ENCODE measurements at places on chromosomes 3 and 15.
A peak's percentile ranks its signal among the peaks of the same experiment; 100 is the strongest.

DNA sequence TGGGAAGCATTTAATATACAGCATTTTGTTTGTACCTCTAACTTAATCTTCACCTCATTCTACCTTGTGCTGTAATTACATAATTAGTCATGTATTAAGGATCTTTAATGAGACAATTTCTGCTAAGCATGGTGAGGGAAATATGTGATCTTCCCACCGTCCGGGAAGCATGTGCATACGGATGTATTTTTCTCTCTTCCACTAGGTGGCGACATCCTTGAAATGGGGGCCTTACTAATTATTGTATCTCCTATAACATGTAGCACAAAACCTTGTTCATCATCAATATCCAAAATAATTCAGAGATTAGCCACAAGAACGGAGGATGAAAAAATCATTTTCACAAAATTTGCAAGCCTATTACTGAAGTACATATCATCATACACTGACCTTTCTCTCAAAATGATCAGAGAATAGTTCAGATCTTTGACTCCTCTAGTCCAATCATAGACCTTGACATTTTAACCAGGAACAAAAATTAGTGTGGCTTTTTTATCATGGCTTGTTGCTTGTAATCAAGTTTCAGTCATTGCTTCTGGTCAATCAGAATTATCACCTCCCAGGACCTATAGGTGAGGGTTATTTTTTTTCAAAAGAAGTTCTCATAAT, 148.9 kb upstream of the GBE1 start:
- peak; percentile 31 for DNase-seq

- DNase-seq: no peak
Measured at GRCh38 chr3:30531017-30531570, 75.3 kb upstream of the TGFBR2 start.

GRCh38 chr3:33921608-33922007, 123.2 kb downstream of the PDCD6IP start:
- DNase-seq: no peak

DNA sequence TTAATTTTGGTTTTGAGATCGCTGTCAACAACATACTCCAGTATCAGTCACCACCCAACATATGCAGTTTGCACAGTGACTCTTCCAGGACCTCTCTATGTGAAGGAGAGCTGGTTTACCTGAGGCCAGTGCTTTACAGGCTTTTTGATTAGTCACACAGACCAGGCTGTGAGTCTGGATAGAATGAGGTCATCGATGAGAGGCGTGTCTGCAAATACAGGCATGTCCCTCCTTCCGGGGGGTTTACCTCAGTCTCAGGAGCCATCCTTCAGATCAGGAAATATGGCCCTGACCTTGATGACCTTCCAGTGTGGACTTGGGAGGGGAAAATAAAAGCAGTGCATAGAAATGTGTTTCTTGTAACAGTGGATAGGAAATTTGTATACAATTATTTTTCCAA, 46.9 kb downstream of the KBTBD12 start:
- DNase-seq: no peak

DNA sequence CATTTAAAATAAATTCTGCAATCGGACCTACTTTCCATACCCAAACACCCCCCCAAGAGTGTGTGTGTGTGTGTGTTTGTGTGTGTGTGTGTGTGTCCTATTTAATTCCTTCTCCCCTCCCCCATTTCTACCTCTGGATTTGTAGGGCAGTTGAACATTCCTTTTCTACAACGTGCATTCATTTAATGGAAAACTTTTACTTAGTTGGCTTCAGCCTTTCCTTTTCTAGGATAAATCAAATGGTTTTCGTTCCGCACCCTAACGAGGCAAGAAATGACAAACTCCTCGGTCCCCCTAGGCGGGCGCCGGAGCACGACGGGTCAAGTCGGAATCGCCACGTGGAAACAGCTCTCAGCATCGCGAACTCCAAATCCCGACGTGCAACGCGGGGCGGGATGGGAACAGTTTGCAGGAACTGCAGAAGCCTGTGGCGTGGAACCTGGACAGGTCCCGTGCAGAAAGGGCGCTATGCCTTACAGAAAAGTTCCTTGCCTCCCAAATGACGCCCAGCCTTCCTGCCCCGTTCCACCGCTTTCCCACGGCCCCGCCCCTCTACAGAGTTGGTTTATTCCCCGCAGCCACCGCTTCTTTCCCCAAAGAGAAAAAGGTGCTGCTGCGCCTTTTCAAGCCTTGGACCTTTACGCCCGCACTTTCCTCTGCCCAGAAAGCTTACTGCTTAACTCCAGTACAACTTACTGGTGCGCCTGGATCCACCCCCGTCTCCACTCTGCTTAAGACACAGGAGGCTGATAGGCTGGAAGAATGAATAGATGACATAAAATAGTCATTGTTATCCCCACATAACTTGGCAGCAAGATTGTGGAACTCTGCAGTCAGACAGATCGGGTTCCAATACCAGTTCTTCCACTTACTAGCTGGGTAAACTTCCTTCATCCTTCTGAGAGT, 1.1 kb upstream of the EIF2B5 start:
- peak; percentile 69 for DNase-seq

GRCh38 chr3:46668116-46668515, 25.4 kb downstream of the ALS2CL start:
- no peak for DNase-seq

DNA sequence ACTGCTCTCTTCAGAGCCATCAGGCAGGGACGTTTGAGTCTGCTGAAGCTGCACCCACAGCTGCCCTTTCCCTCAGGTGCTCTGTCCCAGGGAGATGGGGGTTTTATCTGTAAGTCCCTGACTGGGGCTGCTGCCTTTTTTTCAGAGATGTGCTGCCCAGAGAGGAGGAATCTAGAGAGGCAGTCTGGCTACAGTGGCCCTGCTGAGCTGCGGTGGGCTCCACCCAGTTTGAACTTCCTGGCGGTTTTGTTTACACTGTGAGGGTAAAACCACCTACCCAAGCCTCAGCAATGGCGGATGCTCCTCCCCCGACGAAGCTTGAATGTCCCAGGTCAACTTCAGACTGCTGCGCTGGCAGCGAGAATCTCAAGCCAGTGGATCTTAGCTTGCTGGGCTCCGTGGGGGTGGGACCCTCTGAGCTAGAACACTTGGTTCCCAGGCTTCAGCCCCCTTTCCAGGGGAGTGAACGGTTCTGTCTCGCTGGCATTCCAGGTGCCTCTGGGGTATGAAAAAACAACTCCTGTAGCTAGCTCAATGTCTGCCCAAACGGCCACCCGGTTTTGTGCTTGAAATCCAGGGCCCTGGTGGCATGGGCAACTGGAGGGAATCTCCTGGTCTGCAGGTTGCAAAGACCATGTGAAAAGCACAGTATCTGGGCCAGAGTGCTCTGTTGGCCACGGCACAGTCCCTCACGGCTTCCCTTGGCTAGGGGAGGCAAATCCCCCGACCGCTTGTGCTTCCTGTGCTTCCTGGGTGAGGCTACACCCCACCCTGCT, 21.1 kb upstream of the ST6GAL1 start:
- DNase-seq: no peak

DNA sequence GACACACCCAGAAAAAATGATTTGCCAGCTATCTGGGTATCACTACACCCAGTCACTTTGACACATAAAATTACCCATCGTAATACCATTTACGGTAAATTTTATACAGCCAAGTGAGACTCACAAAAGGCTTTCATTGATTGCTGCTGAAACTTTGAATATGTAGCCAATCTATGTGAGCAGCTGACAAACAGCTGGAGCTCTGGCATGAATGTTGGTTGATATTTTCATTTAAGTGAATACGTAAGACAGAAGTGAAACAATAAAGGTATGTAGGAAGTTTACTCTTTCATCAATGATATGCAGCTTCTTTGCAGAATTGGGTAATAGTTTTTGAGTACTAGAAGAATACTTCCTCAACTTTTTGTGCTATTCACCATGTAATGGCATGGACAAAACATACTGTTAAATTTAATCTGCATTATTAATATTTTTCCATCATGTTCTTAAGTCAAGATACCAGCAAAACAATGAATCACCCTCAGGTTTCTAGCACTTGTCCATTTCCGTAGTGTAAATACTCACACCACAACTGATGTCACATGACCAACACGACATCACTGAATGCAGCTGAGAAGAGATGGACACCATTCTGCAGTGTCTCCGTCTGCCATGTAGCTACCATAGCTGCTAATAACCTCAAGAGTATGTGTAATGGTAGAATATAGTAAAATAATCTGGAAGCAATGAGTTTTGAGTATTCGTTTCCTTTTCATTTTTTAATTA, 205.9 kb upstream of the HES1 start:
- DNase-seq: no peak

GRCh38 chr15:31477301-31477700, 150.7 kb downstream of the KLF13 start:
- no peak for DNase-seq

DNA sequence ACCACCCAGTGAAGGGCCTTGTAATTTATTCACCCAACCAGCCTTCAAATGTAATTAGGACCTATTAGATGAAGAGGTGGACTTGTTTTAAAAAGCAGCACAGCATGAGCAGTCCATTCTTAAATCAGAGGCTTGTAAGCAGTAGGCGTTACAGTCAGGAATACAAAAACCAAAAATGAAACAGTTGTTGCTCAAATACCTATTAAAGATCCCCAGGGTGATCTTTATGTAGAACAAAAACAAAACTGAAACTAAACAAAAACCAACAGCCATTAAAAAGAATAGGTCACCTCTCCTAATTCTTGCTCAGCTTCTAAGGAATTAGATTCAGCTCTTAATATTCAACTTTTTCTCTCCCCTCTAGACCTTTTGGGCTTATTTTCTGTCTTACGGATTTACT, 104.9 kb upstream of the ST8SIA2 start:
- DNase-seq: no peak

- DNase-seq: no peak
Measured at GRCh38 chr3:162719684-162720341, 1223.2 kb downstream of the OTOL1 start.

DNA sequence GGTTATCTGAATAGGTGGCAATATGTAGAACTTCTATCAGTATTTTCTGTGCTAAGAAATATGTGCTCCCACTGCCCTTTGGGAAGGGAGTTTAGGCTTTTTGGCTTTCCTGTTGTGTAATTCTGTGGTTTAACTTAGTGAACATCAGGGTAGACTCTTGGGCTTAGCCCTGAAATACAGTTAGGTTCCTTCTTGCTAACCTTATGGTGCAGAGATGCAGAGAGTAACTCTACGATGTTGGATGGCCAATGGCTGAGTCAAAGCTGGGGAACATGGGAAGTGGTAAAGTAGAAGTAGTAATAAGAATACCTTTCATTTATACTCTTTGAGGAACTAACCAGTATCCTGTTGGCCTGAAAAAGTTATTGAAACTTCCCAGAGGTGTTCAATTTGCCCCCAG, 80.8 kb upstream of the IL12A start:
- DNase-seq: no peak

- DNase-seq: no peak
Measured at GRCh38 chr15:73660455-73660854, 23.7 kb upstream of the CD276 start.

DNA sequence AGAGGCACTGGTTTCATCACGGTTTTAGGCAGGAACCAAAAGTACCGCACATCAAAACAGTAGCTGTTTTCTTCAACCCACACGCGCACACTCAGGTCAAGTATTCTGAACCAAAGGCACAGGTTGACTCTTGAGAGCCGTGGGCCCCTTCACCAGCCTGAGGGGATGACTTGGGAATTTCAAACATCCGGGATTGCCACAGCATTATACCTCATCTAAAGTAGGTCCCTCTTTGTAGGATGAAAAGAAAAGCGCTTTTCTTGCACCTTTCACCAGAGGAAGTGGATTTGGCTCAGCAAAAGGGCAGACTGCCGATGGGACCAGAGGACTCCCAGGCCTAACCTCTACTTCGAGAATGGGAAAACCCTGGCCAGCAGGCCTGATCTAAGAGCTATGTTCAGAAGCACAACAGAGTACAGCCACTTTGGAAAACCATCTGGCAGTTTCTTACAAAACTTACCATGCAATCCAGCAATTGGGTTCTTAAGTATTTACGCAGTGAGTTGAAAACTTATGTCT, 88.2 kb upstream of the PROK2 start:
- DNase-seq: no peak
